Mucosa of gallbladder (tissue), 1 donor: ENCODE measurements at places on chromosomes 3 and 15. TPM values are rescaled to one million over a fixed set of nuclear protein-coding genes. Genes with fewer than 3 reads are reported as not detected.

SMCO1 gene
- not detected for total RNA-seq

GOLGA6D gene
- total RNA-seq = 0.12 TPM

CEP97 gene
- total RNA-seq = 10.6 TPM

FAM3D gene
- 98.6 TPM for total RNA-seq

CAMKV gene
- 0.09 TPM for total RNA-seq
